ENCODE measurements at places on chromosomes 7 and 10.
A peak's percentile ranks its signal among the peaks of the same experiment; 100 is the strongest.

GRCh38 chr10:66737241-66737640 lies 188.6 kb upstream of the LRRTM3 start:
- DNase-seq: no peak

GRCh38 chr10:115827231-115828009 lies 445.6 kb downstream of the GFRA1 start:
- DNase-seq: peak; percentile 61

DNA sequence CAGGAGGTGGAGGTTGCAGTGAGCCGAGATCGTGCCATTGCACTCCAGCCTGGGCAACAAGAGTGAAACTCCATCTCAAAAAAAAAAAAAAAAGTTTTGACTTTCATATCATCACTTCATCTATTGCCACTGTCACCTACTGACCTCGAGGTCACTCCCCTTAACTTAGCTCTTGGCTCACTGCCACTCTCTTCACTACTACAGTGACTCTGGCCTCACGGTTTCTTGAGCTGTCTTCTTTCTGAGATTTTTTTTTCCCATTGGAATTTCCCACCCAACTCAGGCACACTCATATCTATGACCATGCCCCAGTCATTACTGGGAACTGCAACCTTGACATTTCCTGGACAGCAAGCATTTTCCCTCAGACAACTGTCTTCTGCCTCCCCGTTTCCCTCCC lies 42.6 kb upstream of the C7orf33 start:
- DNase-seq: no peak

- DNase-seq: no peak
Measured at GRCh38 chr7:35513195-35513594, 181.7 kb downstream of the HERPUD2 start.

GRCh38 chr10:21991785-21992184 lies 11.7 kb downstream of the DNAJC1 start:
- DNase-seq: no peak

DNA sequence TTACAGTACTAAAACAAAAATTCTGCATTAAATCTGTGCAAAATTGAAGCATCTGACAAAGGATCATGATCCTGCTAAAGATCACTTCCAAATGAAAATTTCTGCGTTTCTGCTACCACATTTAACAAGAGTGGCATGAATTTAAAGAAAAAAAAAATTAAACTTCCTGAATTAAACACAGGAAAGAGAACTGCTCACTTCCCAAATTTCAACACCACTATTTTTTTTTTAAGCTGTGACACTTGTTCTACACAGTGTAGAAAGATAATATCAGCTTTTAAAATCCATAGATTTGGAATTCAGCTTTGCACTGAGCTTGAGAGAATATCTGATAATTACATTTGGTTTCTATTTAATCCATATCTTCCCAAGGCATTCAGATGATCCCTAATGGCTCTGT lies 73.6 kb downstream of the EPC1 start:
- no peak for DNase-seq

GRCh38 chr10:74683067-74683466 lies 143.3 kb upstream of the KAT6B start:
- DNase-seq: no peak

DNA sequence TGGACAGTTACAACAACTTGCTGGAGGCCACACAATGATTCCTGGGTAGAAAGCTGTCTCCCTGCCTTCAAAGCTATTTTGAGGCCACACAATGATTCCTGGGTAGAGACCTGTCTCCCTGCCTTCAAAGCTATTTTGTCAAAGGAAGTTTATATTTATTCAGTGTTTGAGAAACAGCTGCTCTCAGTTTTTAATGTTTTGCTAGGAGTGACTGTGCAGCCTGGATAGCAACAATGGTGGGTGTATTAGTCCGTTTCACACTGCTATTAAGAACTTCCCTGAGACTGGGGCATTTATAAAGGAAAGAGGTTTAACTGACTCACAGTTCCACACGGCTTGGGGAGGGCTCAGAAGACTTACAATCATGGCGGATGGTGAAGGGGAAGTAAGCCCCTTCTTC lies 3.9 kb upstream of the SGPL1 start:
- DNase-seq: no peak

- peak; percentile 91 for DNase-seq
Measured at GRCh38 chr10:132448248-132448731, 51.3 kb downstream of the PWWP2B start.

- no peak for DNase-seq
Measured at GRCh38 chr7:40490603-40490924, 355.8 kb downstream of the SUGCT start.

DNA sequence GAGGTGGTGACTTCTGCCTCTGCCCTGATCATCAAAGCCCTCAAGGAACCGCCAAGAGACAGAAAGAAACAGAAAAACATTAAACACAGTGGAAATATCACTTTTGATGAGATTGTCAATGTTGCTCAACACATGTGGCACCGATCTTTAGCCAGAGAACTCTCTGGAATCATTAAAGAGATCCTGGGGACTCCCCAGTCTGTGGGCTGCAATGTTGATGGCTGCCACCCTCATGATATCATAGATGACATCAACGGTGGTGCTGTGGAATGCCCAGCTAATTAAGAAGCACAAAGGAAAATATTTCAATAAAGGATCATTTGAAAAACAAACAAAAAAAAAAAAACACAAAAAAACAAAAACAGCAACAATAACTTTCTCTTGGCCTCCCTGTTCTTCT lies 59.5 kb upstream of the TOMM7 start:
- DNase-seq: no peak

DNA sequence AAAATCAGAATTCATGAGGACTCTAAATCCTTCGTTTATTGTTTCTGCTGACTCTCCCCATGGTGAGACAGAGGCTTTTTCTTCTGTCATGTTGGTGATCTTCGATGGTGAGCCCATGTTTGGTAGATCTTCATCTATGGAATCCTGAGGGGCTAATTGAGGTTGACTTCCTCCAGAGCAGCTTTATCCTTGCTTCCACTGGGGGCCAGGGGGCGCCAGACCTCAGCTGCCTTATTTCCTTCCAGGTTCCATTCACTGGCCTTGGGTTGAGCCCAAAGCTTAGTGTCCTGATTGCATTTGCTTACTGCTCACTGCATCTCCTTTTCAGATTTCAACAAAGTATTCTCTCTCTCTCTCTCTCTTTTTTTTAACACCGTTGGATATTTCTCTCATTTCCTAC lies 80.7 kb downstream of the GCC1 start:
- peak; percentile 64 for DNase-seq

Data from islet precursor cell (in vitro differentiated cells).